ENCODE measurements at places on chromosomes 2 and 18. TPM values are rescaled to one million over a fixed set of nuclear protein-coding genes. Genes with fewer than 3 reads are reported as not detected.

DNA sequence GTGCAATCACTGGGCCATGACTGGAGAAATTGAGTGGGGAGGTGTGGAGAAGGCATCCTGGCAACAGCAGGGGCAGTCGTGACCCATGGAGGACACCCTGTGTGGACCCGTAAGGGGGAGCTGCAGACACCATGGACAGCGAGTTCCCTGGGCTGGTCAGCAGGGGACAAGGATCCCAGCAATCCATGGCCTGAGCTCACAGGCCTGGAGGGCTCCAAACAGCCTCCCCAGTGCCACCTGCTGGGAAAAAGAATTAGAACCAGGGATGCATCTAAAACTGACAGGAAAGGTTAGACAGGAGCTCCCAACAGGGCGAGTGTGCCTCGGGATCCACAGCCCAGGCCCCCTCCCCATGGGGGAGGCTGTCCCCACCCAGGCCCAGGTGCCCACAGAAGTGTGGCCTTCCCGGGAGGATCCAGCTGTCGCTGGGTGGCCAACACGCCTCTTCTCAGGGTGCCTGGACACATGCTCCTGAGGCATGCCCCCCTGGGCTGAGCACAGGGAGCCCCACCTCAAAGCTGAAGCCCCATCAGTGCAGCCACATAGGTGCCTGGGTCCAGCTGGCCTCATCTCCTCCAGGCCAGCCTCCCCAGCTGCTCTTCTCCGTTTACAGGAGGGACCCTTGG, 20.5 kb upstream of the KIF1A start:
- H3K27me3 ChIP-seq, result no peaks in the 10 kb centered on the region
- H3K4me1 ChIP-seq, result no peaks in the 10 kb centered on the region
- DNase-seq, result no peak
- no peak overlapping the region for H3K4me3 ChIP-seq
- H3K36me3 ChIP-seq, result no peaks in the 10 kb centered on the region
- H3K27ac ChIP-seq, result no peak overlapping the region

GRCh38 chr2:228629251-228629650, 447.8 kb upstream of the SPHKAP start:
- no peak overlapping the region for H3K4me3 ChIP-seq
- H3K4me1 ChIP-seq, result no peaks in the 10 kb centered on the region

- no peak overlapping the region for H3K27ac ChIP-seq
- peaks cover 15% of the 10 kb centered on the region for H3K27me3 ChIP-seq
- DNase-seq, result no peak
- H3K4me3 ChIP-seq, result peak overlapping the region; percentile 72
These were observed 12.2 kb downstream of the WNT10A start for GRCh38 chr2:218892693-218893348.

Gene SKA1
- not detected for total RNA-seq

GRCh38 chr2:22904126-22904684, 480.8 kb upstream of the KLHL29 start:
- H3K27me3 ChIP-seq, result no peaks in the 10 kb centered on the region
- H3K4me3 ChIP-seq, result no peak overlapping the region
- no peak for DNase-seq
- H3K36me3 ChIP-seq, result no peaks in the 10 kb centered on the region

GRCh38 chr18:23852236-23853045, 162.1 kb upstream of the TTC39C start:
- H3K27me3 ChIP-seq, result no peaks in the 10 kb centered on the region
- no peak for DNase-seq
- no peaks in the 10 kb centered on the region for H3K36me3 ChIP-seq
- H3K27ac ChIP-seq, result no peak overlapping the region

DNA sequence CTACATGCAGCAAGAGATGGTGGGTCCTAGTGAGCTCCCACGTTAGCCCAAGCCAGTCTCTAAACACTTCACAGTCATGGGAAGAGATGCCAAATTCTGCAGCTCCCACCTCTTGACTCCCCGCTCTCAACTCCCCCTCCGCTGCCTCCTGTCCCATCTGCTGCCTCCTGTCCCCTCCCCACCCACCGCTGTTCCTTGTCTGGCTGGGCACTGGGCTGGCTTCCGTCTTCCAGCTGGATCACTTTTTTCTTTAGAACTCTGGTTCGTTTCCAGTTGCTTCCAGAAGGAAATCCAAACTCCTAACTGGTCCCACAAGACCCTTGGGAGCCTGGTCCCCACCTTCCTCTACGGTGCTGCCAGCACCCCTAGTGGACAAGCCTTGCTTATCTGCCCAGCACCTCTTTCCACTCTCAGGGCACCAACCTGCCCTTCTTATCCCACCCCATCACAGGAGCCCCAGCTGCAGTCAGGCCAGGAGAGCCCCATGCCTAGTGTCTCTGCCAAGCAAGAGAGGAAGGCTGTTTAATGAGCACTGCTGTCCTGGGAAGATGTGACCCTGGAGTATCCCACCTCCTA, 12.1 kb upstream of the TWIST2 start:
- DNase-seq, result no peak
- no peaks in the 10 kb centered on the region for H3K4me1 ChIP-seq

Gene DSEL
- total RNA-seq, result 38.5 TPM

Gene HS1BP3
- total RNA-seq, result 40.7 TPM

DNA sequence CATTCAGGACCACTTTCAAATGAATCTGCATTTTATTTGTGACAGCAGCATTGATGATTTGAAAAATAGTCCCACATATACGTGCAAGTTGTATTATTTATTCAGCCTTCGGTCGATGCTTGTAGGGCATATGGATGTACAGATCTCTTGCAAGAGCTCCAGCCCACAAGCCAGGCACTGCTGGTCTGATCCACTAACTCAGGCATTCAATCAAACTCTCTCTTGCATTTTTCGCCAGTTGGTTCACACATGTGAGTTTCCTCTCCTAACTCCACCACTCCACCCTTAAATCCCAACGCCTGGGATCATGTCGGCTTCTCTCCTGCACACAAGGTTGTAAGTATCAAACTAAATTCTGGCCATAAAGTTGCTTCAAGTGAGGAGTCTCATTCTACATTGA, 318.7 kb downstream of the CYP26B1 start:
- H3K27me3 ChIP-seq, result no peaks in the 10 kb centered on the region
- DNase-seq, result no peak
- H3K4me1 ChIP-seq, result peaks cover 11% of the 10 kb centered on the region
- H3K27ac ChIP-seq, result no peak overlapping the region
- no peak overlapping the region for H3K4me3 ChIP-seq
- H3K36me3 ChIP-seq, result no peaks in the 10 kb centered on the region

- no peaks in the 10 kb centered on the region for H3K4me1 ChIP-seq
- H3K27me3 ChIP-seq, result no peaks in the 10 kb centered on the region
- no peaks in the 10 kb centered on the region for H3K36me3 ChIP-seq
- no peak overlapping the region for H3K4me3 ChIP-seq
These were observed 122.2 kb downstream of the NCOA1 start for GRCh38 chr2:24613154-24613814.

DNA sequence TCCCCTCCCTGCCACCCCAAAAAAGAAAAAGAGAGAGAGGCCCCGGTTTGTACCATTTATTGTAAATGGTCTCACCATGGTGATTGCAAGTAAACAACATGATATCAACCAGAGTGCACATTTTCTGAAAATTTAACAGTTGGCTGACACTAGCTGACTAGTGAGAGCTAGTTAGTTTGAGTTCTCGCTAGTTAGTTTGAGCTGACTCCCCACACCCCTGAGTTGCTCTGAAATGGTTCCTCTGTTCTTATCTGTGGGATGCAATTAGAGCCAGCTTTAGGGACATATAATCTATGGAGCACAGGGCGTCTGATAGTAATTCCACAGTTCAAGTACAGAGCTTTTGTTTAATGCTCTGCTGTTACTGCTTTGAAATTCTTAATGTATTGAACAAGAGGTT, 13.1 kb downstream of the CASP10 start:
- H3K4me3 ChIP-seq, result no peak overlapping the region
- no peak overlapping the region for H3K27ac ChIP-seq
- no peaks in the 10 kb centered on the region for H3K36me3 ChIP-seq
- DNase-seq, result no peak
- H3K27me3 ChIP-seq, result no peaks in the 10 kb centered on the region

- DNase-seq, result no peak
- no peaks in the 10 kb centered on the region for H3K36me3 ChIP-seq
- H3K27me3 ChIP-seq, result no peaks in the 10 kb centered on the region
These were observed 13.3 kb downstream of the LGALSL start for GRCh38 chr2:64467096-64467843.

DNA sequence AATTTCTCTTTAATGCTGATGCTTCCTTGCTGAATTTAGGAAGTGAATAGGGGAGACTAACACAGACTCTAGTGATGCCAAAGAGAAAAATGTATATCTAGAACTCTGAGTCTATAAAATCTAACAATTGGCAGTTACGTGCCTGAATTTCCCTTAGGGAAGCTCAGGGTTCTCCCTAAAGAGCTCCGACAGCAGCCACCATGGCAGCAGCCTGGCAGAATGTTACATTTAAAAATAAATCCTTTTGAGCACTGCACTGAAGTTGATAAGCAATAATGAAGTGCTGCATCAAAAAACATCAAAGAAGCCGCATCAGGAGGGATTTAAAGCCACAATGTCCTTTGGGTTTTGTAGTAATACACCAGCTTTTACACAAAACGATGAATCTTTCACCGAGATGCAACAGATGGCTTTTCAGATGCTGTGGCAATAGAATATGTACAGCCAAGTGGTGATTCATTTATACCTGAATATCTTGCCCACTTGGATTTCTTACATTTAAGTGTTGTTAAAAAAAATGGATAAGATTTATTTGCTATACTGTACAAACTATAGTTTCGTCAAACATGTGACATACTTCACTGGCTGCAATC, 291.2 kb upstream of the SESTD1 start:
- no peaks in the 10 kb centered on the region for H3K27me3 ChIP-seq
- DNase-seq, result no peak
- no peaks in the 10 kb centered on the region for H3K4me1 ChIP-seq
- no peaks in the 10 kb centered on the region for H3K36me3 ChIP-seq
- H3K4me3 ChIP-seq, result no peak overlapping the region

Gene SALL3
- not detected for total RNA-seq

- no peak for DNase-seq
- no peak overlapping the region for H3K4me3 ChIP-seq
- no peaks in the 10 kb centered on the region for H3K4me1 ChIP-seq
- H3K36me3 ChIP-seq, result no peaks in the 10 kb centered on the region
These were observed 268.2 kb upstream of the FBXO11 start for GRCh38 chr2:48174503-48174902.

GRCh38 chr2:45024600-45025291, 15.5 kb upstream of the SIX2 start:
- H3K27me3 ChIP-seq, result no peaks in the 10 kb centered on the region
- no peak overlapping the region for H3K4me3 ChIP-seq
- no peaks in the 10 kb centered on the region for H3K36me3 ChIP-seq
- peak; percentile 55 for DNase-seq
- H3K4me1 ChIP-seq, result peaks cover 13% of the 10 kb centered on the region

GRCh38 chr2:233115741-233116140, 55.6 kb downstream of the INPP5D start:
- no peak for DNase-seq
- no peaks in the 10 kb centered on the region for H3K27me3 ChIP-seq
- no peaks in the 10 kb centered on the region for H3K36me3 ChIP-seq
- no peak overlapping the region for H3K27ac ChIP-seq

DNA sequence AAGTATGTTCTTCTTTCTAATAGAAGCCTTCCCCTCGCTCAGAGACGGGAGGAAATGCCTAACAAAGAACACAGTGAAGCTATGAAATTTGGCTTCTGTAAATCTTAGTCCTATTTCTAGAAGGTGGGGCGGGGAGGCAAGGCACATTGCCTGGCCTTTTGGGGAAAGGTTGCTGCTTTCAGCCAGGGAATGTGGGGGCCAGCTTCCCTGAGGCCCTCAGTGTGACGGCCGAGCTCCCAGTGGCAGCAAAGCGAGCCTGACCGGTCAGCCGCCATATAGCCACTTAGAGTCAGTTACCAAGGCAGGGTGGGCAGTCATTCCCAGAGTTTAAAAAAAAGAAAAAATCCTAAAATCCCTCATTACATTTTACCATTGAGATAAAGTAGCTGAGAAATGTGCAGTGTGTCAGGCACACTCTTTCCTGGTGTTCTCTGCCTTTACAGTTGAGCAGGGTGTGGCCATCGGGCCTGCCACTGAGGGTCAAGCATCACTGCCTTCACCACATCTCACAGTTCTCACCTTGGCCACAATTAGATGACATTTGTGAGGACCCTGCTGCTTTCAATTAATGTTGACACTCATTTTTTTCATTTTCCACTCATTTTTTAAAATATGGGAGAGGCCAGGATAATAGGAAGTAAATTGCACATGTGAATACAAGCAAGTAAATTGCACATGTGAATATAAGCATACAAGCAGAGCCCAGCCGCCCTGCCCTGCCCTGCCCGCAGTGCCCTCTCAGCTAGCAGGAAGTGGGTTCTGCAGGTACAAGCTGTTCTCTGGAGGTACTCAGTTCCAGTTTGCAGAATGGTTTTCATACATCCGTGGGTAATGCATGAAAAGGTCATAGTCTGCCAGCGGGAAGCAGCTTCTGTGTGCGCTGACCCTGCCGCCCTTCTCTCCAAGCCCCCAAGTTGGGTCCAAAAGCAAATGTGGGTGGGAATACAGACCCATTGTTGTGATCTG, 76.9 kb downstream of the WDSUB1 start:
- H3K27ac ChIP-seq, result peak overlapping the region; percentile 61
- no peak for DNase-seq
- H3K4me1 ChIP-seq, result peaks cover 12% of the 10 kb centered on the region
- H3K27me3 ChIP-seq, result no peaks in the 10 kb centered on the region

Gene TDRD15
- total RNA-seq, result 0.42 TPM

- H3K4me1 ChIP-seq, result peaks cover 38% of the 10 kb centered on the region
- H3K4me3 ChIP-seq, result no peak overlapping the region
- H3K27ac ChIP-seq, result no peak overlapping the region
- no peaks in the 10 kb centered on the region for H3K27me3 ChIP-seq
These were observed 132.1 kb upstream of the EPC2 start for GRCh38 chr2:148512501-148512900.

DNA sequence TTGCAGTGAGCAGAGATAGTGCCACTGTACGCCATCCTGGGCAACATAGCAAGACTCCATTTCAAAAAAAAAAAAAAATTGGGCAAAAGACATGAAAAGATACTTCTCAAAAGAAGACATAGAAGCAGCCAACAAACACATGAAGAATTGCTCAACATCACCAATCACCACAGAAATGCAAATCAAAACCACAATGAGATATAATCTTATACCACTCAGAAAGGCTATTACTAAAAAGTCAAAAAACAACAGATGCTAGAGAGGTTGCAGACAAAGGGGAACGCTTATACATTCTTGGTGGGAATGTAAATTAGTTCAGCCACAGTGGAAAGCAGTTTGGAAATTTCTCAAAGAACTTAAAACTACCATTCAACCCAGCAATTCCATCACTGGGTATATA, 43.1 kb upstream of the CHAC2 start:
- no peak for DNase-seq
- H3K36me3 ChIP-seq, result no peaks in the 10 kb centered on the region
- no peak overlapping the region for H3K27ac ChIP-seq
- H3K4me1 ChIP-seq, result peaks cover 6% of the 10 kb centered on the region
